ENCODE measurements at places on chromosomes 4 and X.

GRCh38 chr4:184850018-184850417, 24.2 kb upstream of the ACSL1 start:
- no peak for DNase-seq

DNA sequence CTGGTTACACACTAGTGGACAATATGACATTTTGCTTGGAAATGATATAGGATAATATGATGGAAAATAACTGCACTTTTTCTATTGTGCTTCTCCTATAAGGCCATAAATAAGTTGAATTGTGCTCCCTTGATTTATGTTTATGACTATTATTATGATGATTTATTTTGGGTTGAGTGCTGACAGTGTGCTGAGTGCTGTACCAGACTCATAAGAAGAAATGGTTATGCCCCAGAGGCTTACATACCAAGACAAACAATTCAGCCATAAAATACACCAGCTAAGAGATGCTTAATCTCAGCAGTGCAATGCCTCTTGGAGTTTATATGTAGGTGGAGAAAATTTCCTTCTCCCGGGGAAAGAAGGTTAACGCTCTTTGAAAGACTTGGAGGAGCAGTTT, 199.8 kb upstream of the NOCT start:
- no peak for DNase-seq

DNA sequence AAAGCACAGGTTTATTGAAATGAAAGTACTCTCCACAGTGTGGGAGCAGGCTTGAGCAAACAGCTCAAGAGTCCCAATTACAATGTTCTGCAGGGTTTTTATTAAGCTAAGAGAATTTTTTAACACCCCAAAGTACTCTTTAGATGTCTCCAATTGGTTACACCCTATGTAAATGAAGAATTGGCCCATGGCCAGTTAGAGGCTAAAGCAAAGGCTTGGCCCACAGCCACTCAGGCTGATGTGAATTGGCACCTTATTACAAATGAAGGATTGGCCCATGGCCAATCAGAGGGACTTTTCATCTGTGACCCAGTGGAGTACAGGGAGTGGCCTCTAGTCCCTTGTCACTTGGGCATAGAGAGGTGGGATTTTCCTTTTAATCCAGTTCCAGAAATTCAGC, 30.1 kb upstream of the IQCM start:
- DNase-seq: no peak

DNA sequence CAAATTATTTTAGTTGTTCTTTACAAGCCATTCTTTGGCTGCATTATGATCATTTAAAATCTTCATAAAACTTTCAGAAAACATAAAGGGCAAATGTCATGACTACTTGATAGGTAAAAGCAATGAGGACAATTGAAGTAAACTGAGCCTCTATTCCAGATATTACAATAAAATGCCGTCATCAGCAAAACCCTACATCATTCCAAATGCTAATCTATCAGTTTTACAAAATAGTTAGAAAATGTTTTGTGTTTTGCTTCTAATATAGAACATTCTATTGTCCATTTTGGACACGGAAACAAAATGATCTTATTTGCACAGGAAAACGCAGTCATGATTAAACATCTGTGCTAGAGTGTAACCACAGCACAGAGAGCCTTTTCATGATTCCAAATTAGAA, 1330.6 kb upstream of the ADGRL3 start:
- no peak for DNase-seq

DNA sequence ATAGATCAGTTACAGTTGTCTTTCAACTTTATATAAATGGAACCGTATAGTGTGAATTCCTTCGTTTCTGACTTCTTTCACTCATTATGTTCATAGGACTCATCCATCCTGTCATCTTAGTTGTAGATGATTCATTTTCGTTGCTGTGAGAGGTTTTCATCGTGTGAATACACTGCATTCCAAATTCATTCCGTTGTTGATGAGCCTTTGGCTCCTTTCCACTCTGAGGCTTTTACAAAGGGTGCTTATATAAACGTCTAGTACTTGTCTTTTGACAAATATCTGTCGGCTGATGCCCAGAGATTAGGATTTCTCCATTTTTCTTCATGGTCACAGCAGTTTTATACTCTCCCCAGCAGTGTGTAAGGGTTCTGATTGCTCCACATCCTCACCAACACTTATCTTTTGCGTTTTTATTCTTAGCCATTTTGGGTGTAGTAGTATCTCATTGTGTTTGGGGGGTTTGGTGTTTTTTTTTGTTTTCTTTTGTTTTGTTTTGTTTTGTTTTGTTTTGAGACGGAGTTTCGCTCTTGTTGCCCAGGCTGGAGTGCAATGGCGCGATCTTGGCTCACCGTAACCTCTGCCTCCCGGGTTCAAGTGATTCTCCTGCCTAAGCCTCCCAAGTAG, 48.6 kb downstream of the LRP2BP start:
- no peak for DNase-seq

DNA sequence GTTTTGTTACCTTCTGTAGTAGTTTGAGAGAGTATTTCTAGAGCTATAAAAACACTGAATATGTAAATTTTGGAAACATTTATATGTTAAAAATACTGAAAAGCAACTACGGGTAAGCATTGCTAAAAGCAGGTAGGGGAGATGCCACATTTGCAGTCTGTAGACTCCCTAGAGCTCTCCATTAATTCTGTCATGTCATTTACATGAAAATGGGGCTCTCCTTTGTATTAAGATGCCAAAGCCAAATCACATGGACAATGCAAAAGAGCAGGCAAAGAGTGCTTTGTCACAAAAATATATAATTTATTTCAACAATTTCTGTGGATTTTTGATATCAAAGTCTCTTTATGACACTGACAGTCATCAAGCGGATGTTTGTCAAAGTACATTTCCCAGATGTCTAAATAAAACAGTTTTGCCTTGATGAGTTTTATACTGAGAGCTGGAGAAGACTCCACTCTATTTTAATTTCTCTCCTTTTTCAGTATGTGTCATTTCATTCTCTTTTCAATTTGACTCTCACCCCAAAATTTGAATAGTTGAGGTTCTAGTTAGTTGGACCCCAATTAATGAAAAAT, 51.8 kb downstream of the LDB2 start:
- peak; percentile 55 for DNase-seq

- DNase-seq: no peak
These were observed 218.8 kb upstream of the NOCT start for GRCh38 chr4:138796761-138797160.

- no peak for DNase-seq
These were observed 71.0 kb downstream of the RAPGEF2 start for GRCh38 chr4:159173886-159174285.

GRCh38 chr4:84678976-84679744, 96.2 kb downstream of the CDS1 start:
- DNase-seq: no peak

GRCh38 chr4:80532674-80533333, 197.3 kb downstream of the CFAP299 start:
- no peak for DNase-seq

GRCh38 chr4:13615161-13615560, 12.4 kb downstream of the BOD1L1 start:
- no peak for DNase-seq

DNA sequence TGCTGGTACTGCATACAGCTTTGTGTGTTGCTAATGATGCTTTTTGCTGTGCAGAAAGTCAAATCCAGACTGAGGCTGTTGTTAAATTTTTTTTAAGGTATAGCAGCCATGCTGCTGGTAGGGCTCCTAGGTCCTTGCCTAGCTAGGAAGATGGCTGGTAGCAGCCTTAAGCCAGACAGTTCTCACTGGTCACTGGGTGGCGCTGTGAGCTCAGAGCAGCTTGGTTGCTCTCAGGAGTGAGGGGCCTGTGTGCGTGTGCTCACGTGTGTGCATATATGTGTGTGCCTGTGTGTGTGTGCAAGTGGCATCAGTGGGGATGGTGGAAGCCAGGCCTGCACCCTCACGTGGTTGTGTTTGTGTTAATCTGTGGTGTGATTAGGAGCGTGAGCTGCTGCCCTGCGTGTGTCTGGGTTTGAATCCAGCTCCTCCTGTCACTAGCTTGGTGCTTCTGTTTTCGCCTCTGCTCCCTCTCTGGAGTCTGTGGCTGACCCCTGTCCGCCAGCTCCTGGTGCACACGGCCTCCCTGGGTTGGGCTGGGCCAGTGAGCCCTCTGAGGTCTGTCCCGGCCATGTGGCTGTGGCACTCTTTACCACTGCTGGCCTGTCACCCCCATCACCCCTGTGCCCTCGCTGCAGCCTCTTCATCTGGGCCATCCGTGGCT, 46.1 kb downstream of the SORCS2 start:
- DNase-seq: peak; percentile 85

DNA sequence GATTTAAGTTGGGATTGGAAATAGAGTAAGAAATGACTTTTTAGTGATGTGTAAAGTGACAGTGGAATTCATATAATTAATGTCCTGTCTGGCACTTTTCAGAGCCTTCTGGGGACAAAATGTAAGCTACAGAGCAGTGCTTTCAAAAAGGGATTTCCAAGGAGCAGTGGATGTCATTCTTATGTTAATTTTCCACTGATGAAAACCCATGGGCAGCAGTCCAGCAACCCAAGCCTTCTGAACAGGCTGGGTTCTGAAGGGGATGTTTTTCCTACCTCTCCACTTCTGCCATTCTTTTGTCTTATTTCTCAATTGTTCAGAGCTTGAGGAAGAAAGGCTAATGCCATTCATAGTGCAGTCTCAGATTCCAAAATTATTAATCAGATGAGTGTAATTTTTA, 717.6 kb upstream of the HS3ST1 start:
- DNase-seq: peak; percentile 1

DNA sequence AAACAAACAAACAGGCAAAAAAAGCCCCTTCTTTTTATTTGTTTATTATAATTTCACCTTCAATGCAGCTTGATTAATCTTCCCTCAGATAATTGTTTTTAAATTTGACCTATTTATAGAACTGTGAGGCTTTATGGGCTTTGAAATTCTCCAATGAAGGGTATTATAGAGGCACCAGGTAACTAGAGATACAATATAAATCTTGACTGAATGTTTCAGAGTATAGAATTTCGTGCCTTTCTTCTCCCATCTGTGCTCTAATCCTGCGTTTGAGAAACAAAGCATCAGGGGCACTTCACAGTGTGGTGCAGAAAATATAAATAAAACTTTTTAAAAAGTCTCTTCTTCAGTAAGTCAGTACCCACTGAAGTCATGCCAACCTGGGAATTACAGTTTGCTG, 120.9 kb downstream of the ANKRD50 start:
- no peak for DNase-seq

DNA sequence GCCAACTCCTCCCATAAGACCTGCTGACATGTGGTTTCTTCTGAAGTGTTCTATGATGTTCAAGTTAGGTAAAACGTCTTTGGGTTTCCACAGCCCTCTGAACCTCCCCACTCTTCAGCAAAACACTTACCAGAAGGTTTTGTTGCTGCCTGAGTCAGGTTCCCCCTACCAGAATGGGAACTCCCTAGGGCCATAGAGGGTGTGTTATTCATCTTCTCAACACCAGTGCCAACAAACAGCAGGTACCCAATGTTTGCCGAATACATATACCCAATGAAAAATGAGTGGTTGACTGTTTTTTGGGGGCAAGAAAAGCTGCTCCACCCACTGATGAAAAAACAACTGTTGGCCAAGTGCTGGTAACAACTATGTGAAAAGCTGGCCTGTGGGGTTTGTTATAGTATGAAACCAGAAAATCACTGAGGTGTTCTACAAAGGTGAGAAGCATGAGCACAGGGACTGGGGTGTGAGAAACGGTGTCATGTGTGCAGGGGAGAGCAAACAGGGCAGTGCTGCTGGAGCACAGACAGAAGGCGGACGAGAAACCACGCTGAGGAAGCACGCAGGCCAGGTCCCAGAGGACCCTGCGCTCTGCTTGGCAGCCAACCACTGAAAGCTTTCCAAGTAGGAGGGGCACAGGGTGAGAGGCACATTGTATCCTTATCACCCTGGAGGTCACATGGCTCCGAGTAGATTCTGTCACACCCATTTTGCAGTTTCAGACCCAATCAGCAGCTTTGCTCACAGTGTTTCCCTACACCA, 28.8 kb downstream of the ATP8A1 start:
- no peak for DNase-seq

- no peak for DNase-seq
These were observed 4.7 kb downstream of the PTTG2 start for GRCh38 chr4:37964734-37965457.

DNA sequence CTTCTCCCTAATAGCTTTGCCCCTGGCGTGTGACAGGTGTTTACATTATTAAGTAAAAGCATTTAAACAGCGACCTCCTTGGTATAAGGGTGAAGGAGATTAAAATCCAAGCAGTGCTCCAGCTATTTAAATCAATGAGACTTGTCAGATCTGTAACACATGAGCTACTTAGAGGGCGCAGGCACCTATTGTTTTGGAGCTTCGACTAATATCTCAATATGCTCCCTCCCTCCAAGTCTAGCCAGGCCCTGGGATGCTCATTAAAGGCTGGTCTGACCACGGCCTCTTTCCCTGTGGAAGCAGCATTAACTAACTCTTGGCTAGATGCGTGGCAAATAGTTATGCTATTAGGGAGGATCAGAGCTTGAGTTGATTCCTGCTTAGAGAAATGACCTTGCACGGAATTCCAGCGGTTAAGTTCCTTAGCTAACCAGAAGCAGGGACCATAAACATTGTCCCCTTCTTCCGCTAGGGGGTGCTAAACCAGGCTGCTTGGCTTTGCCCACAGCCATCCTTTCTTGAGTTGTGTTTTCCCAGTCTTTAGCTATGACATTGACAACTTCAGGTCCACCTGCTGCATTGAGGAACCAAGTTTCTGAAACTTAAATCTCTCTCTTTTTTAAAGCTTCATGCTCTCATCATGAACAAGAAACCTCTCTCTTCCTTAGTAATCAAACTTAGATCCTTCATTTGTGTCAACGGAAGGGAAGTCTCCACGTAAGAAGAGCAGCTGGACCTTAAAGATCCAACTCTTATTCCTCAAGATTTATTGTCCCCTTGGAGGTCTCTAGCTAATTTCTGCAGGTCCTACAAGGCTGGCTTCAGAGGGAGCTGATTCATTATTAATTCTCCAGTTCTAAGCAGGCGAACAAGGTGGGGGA, 80.7 kb upstream of the IGFBP7 start:
- peak; percentile 56 for DNase-seq

GRCh38 chr4:152364383-152364782, 171.5 kb downstream of the FBXW7 start:
- no peak for DNase-seq

DNA sequence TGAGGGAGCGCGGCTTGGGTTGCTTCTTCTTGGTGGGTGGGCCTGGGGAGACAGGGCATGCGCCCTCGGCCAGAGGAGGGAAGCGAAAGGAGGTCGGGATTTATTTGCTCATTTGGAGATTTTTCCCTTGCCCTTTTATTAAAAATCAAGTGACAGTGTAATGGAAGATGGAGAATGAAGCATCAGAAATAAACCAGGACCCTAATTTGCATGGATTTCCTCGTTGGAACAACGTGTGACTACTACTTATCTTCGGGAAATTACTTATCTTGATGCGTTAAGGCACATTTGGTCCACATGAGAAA, 709 bp upstream of the CLOCK start:
- DNase-seq: peak; percentile 27

- no peak for DNase-seq
These were observed 219.4 kb downstream of the SLC4A4 start for GRCh38 chr4:71558248-71558647.

DNA sequence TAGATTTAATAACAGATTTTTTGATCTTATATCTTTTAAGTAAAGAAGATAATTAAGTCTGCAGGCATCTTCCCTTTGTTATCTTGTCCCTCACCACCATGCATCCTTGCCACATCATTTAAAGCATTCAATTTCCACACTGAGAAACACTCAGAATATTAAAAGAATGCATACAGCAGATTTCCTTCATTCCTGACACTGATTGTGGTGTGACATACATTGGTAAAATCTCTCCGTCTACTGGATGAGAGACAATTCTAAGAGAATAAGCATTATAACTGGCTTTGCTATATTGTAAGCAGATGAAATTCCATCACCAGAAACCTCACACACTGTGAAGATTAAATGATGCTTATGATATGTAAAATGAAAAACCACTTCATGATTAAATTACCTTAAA, 97.4 kb upstream of the TRPC5OS start:
- DNase-seq: no peak
